ENCODE measurements at places on chromosomes 2 and 18. TPM values are rescaled to one million over a fixed set of nuclear protein-coding genes. Genes with fewer than 3 reads are reported as not detected.

DNA sequence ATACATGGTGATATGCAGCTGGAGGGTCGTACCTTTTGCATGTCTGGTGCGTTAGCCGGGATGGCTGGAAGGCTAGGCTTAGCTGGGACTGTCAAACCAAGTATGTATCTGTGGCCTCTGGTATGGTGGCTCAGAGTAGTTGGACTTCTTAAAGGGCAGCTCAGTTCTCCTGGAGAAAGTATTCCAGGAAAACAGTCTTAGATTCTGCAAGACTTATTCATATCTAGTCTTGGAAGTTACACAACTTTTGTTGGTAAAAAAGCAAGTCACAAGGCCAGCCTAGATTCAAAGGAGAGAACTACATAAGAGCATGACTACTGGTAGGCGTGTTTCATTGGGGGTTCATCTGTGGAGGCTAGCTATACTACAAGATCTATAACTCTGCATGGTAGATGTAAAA lies 45.5 kb downstream of the EML4 start:
- no peak for DNase-seq

- DNase-seq = no peak
Observed at GRCh38 chr18:33781429-33781828, 203.4 kb downstream of the ASXL3 start.

MROH2A gene
- total RNA-seq = not detected

MOCOS gene
- 0.13 TPM for total RNA-seq

- no peak for DNase-seq
Observed at GRCh38 chr18:692824-693223, 19.6 kb downstream of the ENOSF1 start.

GRCh38 chr2:236894791-236895190 lies 190.9 kb upstream of the COPS8 start:
- no peak for DNase-seq

- no peak for DNase-seq
Observed at GRCh38 chr2:222734703-222735014, 63.2 kb downstream of the MOGAT1 start.

INPP5D gene
- total RNA-seq = 49.3 TPM

- DNase-seq = no peak
Observed at GRCh38 chr2:152815634-152816257, 97.3 kb downstream of the ARL6IP6 start.

EIF2AK2 gene
- total RNA-seq = 36.0 TPM

DNA sequence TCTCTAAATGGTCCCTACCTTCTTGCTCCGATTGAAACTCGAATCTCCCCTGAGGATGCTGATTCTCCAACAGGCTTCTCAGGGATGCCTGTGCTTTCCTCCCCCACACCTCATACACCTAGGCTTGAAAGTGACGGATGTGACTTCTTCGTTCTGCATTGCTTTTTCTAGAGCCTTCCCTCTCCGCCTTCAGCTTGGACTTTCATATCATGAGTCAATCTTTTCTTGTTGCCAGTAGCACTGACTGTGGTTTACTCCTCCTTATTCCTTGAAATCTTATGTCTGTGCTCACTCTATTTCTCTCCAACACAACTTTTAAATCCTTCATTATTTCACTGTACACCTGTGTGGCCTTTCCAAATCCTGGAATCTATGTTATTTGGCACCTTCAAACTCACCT lies 451.4 kb downstream of the TMX3 start:
- no peak for DNase-seq

GRCh38 chr2:12716032-12716281 lies 779 bp upstream of the TRIB2 start:
- peak; percentile 74 for DNase-seq

MRPL44 gene
- total RNA-seq = 42.6 TPM

ANKRD62 gene
- not detected for total RNA-seq

- no peak for DNase-seq
Observed at GRCh38 chr18:7237673-7238272, 6.9 kb downstream of the LRRC30 start.

GRCh38 chr18:40911041-40911440 lies 1044.0 kb upstream of the PIK3C3 start:
- no peak for DNase-seq

GRCh38 chr2:62197011-62197924 lies 1.4 kb downstream of the B3GNT2 start:
- peak; percentile 66 for DNase-seq

- DNase-seq = no peak
Observed at GRCh38 chr2:159108181-159108893, 139.9 kb downstream of the TANC1 start.

GRCh38 chr2:9210030-9210429 lies 3.4 kb downstream of the ASAP2 start:
- no peak for DNase-seq

DNA sequence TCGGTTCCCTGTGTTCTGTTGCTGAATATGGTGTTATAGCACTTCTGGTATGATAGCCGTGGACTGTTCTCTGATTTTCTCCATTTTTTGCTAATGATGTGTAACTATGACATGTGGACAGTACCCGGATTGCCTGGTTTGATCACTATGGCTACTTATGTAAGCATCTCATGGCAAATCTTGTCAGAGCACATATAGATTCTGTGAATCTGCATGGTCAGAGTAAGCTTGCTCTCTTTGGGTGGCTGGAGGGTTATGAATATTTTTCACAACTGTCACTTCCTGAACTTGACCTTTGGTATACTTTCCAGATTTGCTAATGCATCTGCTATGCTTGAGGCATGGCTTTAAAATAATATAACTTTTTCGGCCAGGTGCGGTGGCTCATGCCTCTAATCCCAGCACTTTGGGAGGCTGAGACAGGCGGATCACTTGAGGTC lies 36.8 kb upstream of the ATP8B1 start:
- DNase-seq = no peak

SNED1 gene
- total RNA-seq = 1.8 TPM

ABCB11 gene
- not detected for total RNA-seq

GRCh38 chr2:168466834-168467565 lies 10.9 kb downstream of the CERS6 start:
- no peak for DNase-seq

DOCK10 gene
- 135 TPM for total RNA-seq

DNA sequence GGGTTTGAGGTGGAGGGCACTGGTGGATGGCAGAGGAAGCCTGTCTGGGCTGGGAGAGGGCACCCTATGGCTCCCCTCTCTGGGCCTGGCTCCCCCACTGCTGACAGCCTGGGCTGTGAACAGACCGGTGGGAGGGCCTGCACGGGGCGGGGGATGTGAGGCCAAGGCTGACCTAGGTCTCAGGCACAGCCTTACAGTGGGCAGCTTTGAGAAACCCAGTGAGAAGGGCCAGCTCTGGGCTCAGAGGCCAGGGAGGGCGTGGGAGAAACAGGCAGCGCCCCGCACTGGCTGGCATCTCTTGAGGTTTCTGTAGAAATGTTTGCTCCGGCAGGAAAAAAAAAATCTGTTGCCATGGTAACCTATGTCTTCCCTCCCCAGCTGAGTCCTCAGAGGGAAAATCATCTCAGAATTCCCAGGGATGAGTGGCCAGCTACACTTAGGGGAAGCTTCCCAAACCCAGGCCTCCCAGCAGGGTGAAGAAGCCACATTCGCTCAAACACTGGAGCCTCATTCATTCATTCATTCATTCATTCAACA lies 71.7 kb upstream of the TAF1B start:
- no peak for DNase-seq

CCDC148 gene
- 0.40 TPM for total RNA-seq

UGT1A1 gene
- not detected for total RNA-seq

DNA sequence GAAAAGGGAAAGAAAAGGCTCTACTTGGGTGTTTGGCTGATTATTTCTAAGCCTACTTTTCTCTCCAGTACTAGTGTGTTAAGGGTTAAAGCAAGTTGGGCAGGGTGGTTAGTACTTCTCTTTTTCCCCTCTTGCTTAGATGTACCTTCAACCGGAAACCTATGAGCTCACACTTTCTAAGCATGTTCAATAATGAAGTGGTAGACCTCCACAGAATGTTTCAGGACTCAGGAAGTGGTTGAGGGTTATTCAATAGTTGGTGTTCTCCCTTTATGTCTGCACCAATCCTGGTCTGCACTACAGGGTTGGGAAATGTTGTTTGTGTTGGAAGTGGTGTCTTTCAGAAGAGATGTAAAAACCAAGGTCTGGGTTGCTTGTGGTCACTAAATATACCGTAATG lies 137.1 kb downstream of the ZEB2 start:
- DNase-seq = peak; percentile 4

GRCh38 chr2:60319031-60319547 lies 234.4 kb downstream of the BCL11A start:
- DNase-seq = no peak

DNA sequence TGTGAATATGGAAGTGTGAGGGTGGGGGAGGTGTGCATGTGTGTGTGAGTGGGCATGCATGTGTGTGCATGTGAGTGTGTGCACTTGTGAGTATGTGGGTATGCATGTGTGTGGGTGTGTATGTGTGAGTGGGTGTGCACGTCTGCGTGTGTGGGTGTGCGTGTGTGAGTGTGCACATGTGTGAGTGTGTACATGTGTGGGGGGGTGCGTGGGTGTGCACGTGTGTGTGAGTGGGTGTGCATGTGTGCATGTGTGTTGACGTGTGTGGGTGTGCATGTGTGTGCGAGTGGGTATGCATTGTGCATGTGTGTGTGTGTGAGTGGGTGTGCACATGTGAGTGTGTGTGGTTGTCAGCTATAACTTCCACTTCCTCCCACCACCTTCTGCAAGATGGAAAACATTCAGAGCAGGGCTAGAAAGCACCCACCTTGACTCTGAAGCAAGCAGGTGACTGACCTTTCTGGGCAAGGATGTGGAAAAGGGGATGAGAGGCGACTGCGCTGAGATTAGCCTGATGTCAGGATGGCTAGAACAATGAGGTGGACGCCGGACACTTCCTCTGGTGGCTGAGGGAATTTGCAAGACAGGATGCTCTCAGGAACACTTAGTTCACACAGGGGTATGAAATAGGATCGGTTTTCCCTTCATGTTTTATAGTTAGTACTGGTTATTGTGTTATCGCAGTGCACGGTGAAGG lies 103.6 kb downstream of the ACKR3 start:
- no peak for DNase-seq

DNA sequence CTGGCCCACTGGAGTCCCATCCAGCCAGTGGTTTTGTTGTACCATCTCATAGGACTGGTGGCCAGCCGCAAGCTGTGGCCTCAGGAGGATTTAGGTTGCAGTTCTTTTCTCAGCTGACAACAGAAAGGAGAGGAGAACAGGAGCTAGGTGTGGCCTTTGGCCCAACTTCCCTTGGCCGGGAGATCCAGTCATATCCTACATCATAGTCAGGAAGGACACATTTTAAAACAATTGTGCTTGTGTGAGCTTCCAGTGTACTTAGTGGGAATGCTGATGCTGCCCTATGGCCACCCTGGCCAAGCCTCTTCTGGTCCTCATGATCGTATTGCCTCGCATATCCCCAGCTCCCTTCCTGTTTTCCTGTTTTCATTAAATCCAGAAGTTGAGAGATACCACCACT lies 98.1 kb downstream of the WDSUB1 start:
- DNase-seq = no peak

SNTG2 gene
- total RNA-seq = 1.7 TPM

DNA sequence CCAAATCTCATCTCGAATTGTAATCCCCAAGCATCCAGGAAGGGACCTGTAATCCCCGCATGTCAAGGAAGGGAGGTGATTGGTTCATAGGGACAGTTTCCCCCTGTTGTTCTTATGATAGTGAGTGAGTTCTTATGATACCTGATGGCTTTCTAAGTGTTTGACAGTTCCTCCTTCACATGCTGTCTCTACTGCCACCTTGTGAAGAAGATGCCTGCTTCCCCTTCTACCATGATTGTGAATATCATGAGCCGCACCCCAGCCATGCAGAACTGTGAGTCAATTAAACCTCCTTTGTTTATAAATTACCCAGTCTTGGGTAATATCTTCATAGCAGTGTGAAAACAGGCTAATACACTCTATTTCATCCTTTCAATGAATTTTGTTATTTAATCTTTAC lies 446.7 kb downstream of the RNF144A start:
- no peak for DNase-seq

ANKRD23 gene
- total RNA-seq = 3.8 TPM

GRHL1 gene
- total RNA-seq = 0.88 TPM

GRCh38 chr18:40868110-40868858 lies 1086.8 kb upstream of the PIK3C3 start:
- DNase-seq = no peak

HS1BP3 gene
- 9.3 TPM for total RNA-seq

GRCh38 chr2:149019768-149020167 lies 18.7 kb upstream of the LYPD6B start:
- DNase-seq = no peak

- no peak for DNase-seq
Observed at GRCh38 chr2:191020742-191021381, 6.9 kb upstream of the STAT1 start.

GRCh38 chr2:15313657-15314056 lies 247.5 kb downstream of the NBAS start:
- no peak for DNase-seq

MPP4 gene
- total RNA-seq = not detected

DSC3 gene
- not detected for total RNA-seq

DNA sequence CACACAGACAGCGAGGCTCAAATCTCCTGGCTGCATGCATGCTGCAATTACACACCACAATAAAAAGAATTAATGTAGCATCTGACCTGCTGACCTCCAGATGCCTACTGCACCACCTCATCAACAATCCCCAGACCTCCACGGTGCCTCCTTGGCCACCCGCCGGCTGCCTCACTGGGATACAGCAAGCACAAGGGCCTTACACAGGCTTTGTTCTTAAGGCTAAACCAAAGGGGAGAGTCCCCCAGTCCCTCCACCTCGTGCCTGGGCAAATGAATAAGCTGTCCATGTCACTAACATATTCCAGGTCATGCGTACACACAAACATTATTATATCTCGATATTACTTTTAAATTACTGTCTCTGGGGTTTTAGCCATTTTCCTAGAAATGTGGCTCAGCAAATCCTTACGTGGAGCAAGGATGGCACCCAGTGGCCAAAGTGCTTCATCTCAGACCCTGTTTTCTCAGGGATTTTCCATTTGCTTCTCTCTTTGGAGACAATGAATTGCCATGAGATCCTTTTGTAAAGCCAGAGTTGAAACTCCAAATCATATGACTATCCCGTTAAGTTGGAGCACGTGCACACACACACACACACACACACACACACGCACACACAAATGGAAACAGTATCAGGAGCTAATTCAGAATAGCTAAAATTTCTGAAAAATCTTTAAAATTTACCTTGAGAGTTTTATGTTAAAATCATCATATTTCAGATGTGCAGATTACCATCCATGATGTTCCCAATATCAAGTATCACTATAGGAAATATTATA lies 313.8 kb downstream of the PDE11A start:
- DNase-seq = no peak

DNA sequence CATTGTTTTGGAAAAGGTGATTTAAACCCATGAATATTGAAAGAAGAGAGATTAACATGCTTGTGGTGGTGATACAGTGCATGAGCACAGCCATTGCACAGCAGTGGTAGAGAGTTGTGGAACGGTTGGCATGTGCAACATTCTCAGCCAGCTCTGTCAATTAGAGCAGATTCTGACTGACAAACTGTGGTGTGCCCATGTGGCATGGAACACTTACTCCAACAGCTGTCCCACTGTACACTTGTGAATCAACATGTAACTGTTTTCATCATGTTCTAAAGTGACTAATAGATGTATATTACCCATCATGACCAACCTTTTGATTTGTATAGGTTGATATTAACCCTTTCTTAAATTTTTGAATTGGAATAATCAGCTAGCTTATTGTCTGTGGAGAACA lies 55.6 kb downstream of the PKP4 start:
- no peak for DNase-seq

IWS1 gene
- 53.7 TPM for total RNA-seq
